ENCODE measurements at places on chromosomes 1 and 21.

- no peak for DNase-seq
Measured at GRCh38 chr1:161313554-161314200, 504 bp upstream of the SDHC start.

- no peak for DNase-seq
Measured at GRCh38 chr1:165816826-165817497, 10.5 kb upstream of the UCK2 start.

- no peak for DNase-seq
Measured at GRCh38 chr1:84736445-84736844, 46.2 kb upstream of the SSX2IP start.

GRCh38 chr1:223819730-223820514 is 25.8 kb downstream of the TP53BP2 start:
- no peak for DNase-seq

- no peak for DNase-seq
Measured at GRCh38 chr1:48940962-48941732, 164.5 kb upstream of the BEND5 start.

- DNase-seq, result no peak
Measured at GRCh38 chr1:42935313-42935895, 23.3 kb downstream of the SLC2A1 start.

DNA sequence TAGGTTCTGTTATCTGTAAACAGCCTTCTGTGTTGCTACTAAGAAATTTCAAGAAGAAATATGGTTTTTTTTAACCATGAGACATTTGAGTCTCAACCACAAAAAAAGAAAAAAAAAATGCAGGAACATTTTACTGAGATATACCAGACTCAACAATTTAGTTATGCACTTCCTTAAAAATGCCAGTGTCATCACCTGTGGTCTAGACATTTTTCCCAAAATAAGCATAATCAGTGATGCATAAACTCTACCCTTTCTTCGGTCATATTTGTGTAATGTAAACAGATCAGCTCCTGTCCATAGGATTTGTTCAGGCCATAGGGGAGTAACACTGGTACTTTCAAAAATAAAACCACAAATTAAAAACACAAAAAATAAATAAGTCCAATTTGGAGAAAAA is 122.6 kb upstream of the TNFSF4 start:
- no peak for DNase-seq
